ENCODE measurements at places on chromosomes 4 and X. TPM values are rescaled to one million over a fixed set of nuclear protein-coding genes. Genes with fewer than 3 reads are reported as not detected.
A peak's percentile ranks its signal among the peaks of the same experiment; 100 is the strongest.

DNA sequence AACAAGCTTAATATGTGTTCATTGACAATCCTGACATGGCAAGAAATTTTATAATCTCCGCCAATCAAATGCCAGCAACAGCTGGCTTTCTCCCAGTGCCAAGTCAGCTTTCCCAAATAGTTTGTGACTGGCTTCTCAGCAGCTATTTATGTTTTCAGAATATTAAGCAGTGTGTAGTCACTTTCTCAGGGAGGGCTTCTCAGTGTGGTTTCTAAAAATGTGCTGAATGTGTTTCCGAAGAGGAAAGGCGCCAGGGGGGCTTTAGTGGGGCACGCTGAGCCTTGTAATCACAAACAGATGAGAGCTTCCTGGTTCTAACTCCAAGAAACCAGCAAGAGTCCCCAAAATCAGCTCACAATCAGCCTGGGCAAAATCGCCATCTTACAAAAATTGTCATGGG is 258.7 kb upstream of the CPEB2 start:
- no peaks in the 10 kb centered on the region for H3K27me3 ChIP-seq
- no peak overlapping the region for H3K27ac ChIP-seq
- no peaks in the 10 kb centered on the region for H3K4me1 ChIP-seq
- no peak overlapping the region for H3K4me3 ChIP-seq

DNA sequence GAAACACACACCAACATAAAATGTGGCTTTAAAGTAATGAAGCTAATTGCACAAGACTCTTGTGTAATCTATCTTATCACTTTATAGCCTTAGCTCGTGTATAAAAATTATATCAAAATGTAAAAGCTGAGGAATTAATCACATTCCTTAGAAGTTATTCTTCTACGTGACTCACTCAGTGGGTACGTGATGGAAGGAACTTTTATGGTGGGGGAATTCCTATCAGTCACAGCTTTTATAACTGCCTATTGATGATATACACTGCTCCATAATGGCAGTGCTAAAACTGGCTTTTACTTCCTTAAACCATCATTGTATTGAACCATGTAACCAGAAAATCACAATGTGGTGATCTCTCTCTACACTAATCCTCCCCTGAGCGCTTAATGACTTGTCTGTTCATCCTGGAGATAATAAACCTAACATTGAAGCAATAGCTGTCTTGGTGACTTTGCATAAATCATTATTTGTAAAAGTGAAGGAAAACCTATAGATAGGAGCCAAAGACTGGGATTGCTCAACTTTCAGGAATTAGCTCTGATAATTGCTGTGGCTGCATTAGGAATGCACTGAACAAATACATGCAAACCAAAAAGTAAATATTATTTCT is 276.7 kb downstream of the GBA3 start:
- no peak overlapping the region for H3K4me3 ChIP-seq
- H3K4me1 ChIP-seq: peaks cover 21% of the 10 kb centered on the region
- H3K36me3 ChIP-seq: no peaks in the 10 kb centered on the region
- peak; percentile 64 for DNase-seq
- H3K27ac ChIP-seq: peak overlapping the region; percentile 65

DNA sequence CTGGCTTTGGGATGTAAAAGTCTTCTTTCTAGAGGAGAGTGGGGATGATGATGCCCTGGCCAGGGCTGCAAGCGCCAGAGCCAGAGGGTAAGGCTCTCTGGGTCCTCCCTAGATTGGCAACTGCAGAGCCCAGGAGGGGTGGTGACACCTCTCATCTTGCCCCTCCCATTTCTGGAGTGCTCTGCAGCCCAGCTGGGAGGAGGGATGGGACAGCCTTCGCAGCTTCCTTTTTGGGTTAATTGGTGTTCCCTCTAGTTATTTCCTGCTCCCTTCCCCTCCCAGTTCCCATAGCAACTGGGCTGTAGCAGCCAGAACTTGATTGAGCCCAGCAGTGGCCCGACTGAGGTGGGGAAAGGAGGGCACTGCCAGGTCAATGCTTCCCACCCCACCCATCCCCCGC is 19.2 kb downstream of the NALF2 start:
- no peak overlapping the region for H3K27ac ChIP-seq
- no peak overlapping the region for H3K4me3 ChIP-seq
- no peak for DNase-seq
- H3K27me3 ChIP-seq: no peaks in the 10 kb centered on the region

- no peak for DNase-seq
- no peaks in the 10 kb centered on the region for H3K4me1 ChIP-seq
- no peaks in the 10 kb centered on the region for H3K36me3 ChIP-seq
- no peak overlapping the region for H3K4me3 ChIP-seq
Observed at GRCh38 chrX:48467281-48467761, 2.7 kb downstream of the SLC38A5 start.

Gene ELF4
- total RNA-seq: 60.3 TPM
